IPS DF 6.9 (cell line): ENCODE measurements at places on chromosomes 16 and 17.

DNA sequence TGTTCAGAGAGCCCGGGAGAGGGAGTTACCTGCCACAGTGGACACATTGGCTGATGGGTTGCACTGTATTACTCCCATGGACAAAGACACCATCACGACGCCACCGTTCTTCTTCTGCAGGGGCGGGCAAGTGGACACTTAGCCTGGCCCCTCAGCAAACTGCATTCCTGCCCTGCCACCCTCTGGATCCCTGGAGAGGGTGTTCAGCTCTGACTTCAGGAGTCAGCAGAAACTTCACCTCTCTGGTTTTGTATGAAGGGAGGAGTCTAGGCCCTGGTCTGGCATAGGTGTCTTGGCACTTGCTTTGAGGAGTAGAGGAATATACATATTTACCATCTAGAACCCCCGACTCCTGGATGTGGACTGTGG lies 9.3 kb downstream of the DPEP2 start:
- H3K36me3 ChIP-seq, result no peaks in the 10 kb centered on the region
- no peak overlapping the region for H3K4me3 ChIP-seq
- H3K4me1 ChIP-seq, result no peaks in the 10 kb centered on the region
- no peak for DNase-seq
- H3K27me3 ChIP-seq, result no peaks in the 10 kb centered on the region

DNA sequence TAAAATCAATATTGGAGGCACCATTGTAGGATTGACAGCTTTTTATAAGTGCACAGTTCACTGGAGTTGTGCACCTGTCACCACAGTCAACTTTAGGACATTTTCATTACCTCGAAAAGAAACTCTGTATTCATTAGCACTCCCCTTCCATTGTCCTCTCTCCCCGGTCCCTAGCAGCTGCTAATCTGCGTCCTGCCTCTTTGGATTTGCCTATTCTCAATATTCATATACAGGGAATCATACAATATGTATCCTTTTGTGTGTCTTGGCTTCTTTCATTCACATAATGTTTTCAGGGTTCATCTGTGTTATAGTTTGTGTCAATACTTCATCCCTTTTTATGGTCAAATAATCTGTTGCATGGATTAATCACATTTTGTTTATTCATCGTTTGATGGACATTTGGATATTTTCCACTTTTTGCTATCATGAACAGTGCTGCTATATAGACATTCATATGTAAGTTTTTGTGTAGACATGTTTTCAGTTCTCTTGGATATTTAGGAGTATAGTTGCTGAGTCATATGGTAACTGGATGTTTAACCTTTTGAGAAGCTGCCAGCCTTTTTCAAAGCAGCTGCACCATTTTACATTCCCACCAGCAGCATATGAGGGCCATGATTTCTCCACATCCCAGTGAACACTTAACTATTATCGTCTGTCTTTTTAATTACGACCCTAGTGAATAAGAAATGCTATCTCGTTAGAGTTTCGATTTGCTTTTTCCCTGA lies 9.8 kb downstream of the DNAJA3 start:
- H3K4me3 ChIP-seq, result no peak overlapping the region
- DNase-seq, result no peak
- peaks cover 7% of the 10 kb centered on the region; the same call in 1 of the 2 replicates for H3K36me3 ChIP-seq
- no peak overlapping the region for H3K27ac ChIP-seq
- H3K27me3 ChIP-seq, result no peaks in the 10 kb centered on the region

GRCh38 chr16:89452241-89452640 lies 38.1 kb downstream of the ANKRD11 start:
- no peak overlapping the region for H3K4me3 ChIP-seq
- H3K4me1 ChIP-seq, result peaks cover 2% of the 10 kb centered on the region
- H3K27ac ChIP-seq, result no peak overlapping the region

DNA sequence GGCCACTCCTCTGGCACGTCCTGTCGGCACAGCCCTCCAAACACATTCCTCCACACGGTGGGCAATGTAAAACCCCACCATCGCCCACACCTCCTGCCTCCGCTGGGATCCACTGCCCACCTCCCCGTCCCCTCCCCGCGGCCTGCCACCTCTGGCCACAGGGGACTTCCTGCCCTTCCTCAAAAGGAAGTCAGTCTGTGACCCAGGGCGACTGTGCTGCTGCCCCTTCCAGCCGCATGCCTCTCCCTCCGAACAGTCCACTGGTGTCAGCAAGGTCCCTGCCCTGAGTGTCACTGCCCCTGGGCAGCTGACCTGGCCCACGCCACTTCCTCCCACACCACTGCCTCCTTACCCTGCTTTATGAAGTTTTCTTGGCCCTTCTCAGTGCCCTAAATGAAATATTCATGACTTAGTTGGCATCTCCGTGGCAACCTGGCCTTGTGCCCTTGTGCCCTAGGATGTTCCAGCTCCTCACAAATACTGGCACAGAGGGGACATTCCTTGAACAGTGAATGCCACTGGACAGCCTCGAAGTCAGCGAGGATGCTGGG lies 2.0 kb downstream of the PLD6 start:
- no peak for DNase-seq
- H3K27me3 ChIP-seq, result no peaks in the 10 kb centered on the region
- H3K4me3 ChIP-seq, result no peak overlapping the region
- no peak overlapping the region for H3K27ac ChIP-seq
- H3K36me3 ChIP-seq, result peaks cover 2% of the 10 kb centered on the region; the same call in 1 of the 2 replicates
- H3K4me1 ChIP-seq, result no peaks in the 10 kb centered on the region; the same call in 1 of the 2 replicates

- H3K36me3 ChIP-seq, result no peaks in the 10 kb centered on the region
- no peak for DNase-seq
- 0 out of 2 replicates have a peak, but pooled peaks cover 2% of the 10 kb centered on the region for H3K4me1 ChIP-seq
These were observed 263.0 kb downstream of the C16orf95 start for GRCh38 chr16:87054154-87054553.

DNA sequence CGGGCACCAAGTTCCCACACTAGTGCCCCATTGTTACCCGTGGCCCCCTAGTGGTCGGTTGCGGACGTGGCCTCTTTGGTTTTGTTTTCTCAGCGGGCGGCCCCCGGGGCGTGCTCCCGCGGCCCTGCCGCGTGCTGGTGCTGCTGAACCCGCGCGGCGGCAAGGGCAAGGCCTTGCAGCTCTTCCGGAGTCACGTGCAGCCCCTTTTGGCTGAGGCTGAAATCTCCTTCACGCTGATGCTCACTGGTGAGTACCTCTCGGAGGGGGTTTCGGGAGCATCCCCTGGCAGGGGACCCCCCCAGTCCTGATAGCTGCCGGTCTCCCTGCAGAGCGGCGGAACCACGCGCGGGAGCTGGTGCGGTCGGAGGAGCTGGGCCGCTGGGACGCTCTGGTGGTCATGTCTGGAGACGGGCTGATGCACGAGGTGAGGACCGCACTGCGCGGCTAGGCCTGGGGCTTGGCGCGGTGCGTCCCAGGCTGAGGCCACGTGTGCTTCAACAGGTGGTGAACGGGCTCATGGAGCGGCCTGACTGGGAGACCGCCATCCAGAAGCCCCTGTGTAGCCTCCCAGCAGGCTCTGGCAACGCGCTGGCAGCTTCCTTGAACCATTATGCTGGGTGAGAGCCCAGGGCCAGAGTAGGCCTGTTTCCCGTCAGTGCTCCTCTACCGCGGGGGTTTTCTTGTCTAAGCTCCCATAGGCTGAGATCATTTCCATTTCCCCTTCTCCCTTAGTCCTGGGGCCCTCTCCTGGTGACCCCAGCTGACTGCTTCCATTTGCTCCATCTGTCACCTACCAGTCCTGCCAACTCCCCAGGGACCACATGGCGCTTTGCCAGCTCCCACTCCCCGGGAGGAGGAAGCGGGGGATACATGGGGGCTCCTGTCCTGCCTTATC lies 1.7 kb downstream of the SPHK1 start:
- H3K4me1 ChIP-seq, result peaks cover 10% of the 10 kb centered on the region
- peaks cover 1% of the 10 kb centered on the region for H3K36me3 ChIP-seq
- no peak for DNase-seq
- peaks cover 16% of the 10 kb centered on the region; the same call in 1 of the 2 replicates for H3K27me3 ChIP-seq
- no peak overlapping the region; the same call in 1 of the 2 replicates for H3K4me3 ChIP-seq

GRCh38 chr17:4163951-4164350 lies 21.0 kb downstream of the CYB5D2 start:
- DNase-seq, result no peak
- peaks cover 13% of the 10 kb centered on the region; the same call in 1 of the 2 replicates for H3K36me3 ChIP-seq
- H3K4me3 ChIP-seq, result no peak overlapping the region

DNA sequence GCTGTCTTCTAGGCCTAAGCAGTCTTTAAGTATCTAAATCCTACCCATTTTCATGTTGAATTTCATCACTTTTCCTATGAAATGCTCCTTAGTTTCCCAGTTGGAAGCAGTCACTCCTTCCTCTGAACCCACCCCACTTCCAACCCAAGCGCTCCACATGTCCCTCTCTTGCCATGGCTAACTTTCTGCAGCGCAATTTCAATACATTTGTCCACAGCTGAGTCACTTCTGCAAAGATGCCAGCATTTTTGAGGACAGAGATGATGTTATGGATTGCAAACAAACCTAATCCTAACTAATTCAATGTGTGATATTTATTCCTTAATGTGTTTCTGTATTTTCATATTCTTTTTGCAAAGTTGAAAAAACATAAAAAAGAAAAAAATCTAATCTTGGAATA lies 71.7 kb downstream of the HLF start:
- no peak overlapping the region for H3K4me3 ChIP-seq
- H3K4me1 ChIP-seq, result no peaks in the 10 kb centered on the region; the same call in 1 of the 2 replicates
- no peak overlapping the region for H3K27ac ChIP-seq
- H3K27me3 ChIP-seq, result no peaks in the 10 kb centered on the region
- no peak for DNase-seq
